ENCODE measurements at places on chromosomes 4 and X. TPM values are rescaled to one million over a fixed set of nuclear protein-coding genes. Genes with fewer than 3 reads are reported as not detected.
A peak's percentile ranks its signal among the peaks of the same experiment; 100 is the strongest.

DNA sequence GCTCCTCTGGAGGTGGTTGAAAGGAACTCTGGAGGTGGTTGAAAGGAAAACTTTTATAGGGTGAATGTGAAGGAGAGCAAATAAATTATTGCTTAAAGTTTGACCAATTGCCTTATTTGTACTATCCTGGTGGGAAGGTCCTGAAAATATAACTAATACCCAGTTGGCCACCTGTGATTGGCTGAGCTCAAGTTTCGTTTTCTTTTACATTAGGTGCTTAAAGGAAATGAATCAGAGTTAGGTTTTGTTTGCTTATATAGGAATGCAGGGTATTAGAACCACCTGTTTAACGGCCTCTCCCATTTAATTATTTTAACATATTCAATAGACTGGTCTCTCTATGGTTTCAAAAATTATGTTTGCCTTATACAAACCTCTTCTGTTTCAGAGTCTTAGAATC is 497.6 kb downstream of the PRR32 start:
- no peak for DNase-seq

DNA sequence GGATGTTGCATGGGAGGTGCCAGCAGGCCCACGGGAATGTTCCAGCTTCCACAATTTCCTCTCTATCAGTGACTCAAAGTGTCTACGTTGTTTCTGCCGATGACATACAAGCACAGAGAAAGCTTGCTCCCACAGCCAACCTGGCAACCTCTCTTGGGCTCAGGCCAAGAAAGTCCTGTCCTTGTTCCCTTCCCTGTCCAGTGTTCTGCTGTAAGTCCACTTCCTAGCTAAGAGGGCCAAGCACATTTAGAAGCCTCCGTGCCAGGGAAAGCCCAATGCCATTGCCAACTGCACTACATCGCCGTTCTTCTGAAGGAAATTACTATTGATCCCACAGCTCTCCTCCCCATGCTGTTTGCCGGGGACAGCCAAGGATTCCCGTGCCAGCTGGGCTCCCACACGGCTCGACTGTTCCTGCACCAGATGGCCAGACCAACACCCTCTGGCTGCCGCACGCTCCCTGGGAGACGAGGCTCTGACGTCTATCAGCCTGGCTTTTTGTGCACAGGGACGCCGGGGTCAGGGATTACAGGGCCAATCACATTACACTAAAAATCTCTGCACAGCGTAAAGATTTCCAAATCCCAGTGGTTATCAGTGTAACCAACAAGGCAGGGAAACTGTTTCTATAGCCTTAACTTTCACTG is 284.0 kb downstream of the BCOR start:
- DNase-seq, result no peak

DNA sequence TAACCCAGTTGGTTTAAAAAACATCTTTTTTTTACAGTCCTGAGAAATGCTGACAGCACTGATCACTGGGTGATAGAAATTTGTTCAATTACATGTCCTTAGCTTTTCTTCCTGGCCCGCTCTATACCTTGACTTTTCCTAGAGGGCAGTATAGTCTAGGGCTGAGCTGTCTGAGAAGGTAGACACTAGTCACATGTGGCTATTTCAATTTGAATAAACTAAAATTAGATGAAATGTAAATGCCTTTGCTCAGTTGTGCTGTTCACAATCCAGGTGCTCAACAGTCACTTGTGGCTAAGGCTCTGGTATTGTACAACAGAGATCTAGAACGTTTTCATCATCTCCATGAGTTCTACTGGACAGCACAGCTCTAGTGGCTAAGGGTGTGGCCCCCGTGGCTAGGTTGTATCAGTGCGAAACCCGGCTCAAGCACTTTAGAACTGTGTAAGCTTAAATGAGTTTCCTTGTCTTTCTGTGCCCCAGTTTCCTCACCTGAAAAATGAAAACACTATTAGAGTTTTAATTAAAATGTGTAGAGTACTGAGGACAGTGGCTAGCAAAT is 111.6 kb upstream of the WDR17 start:
- peak; percentile 2 for DNase-seq

DNA sequence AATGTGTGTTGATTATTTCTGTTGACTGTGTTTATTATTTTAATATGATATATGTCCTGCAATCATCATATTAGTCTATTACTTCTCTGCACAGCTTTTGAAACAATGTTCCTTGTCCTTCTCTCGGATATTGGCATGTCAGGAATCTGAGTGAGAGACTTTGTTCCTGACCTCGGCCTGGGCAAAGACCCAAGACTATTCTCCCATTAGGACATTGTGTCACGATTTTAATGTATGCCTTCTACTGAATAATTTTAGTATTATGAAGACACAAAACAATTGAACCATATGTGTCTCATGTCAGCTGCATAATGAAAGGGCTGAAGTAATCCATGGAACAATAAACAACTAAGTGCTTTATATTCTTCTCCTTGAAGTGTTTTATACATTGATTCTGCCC is 580.8 kb upstream of the TENM3 start:
- DNase-seq, result no peak

GRCh38 chr4:151862766-151863165 is 102.0 kb upstream of the GATB start:
- no peak for DNase-seq

- peak; percentile 25 for DNase-seq
These were observed 22.0 kb upstream of the STK26 start for GRCh38 chrX:132001127-132001526.

OTOP1 gene
- total RNA-seq, result not detected

Measured in CD4-positive, CD25-positive, alpha-beta regulatory T cell (primary cell).